ENCODE measurements at places on chromosomes 6 and 20. TPM values are rescaled to one million over a fixed set of nuclear protein-coding genes. Genes with fewer than 3 reads are reported as not detected.

- DNase-seq = no peak
Observed at GRCh38 chr6:87706187-87706966, 4.3 kb upstream of the AKIRIN2 start.

DNA sequence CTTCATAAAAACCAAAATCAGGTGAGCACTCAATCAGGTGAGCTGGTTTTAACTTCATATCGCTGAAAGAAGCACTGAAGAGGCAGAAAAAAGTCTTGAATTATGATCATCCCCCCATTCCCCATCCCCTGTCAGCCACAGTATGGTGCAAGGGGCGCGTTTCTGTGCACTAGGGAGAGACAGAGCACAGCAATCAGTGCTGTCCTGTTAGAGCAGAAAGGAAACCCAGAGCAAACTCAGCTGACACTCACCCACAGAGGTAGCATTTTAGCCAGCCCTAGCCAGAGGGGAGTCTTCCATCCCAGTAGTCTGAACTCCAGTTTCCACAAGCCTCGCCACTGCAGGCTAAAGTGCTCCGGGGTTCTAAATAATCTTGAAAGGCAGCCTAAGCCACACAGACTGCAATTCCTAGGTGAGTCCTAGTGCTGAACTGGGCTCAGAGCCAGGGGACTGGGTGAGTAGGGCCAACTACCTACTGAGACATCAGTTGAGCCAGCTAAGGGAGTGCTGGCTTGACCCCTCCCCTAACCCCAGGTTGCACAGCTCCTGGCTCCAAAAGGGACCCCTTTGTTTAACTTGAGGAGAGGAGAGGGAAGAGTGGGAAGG, 1352.6 kb upstream of the GJE1 start:
- no peak for DNase-seq

GRCh38 chr20:37759052-37759553, 65.3 kb downstream of the CTNNBL1 start:
- no peak for DNase-seq

- no peak for DNase-seq
Observed at GRCh38 chr6:74182992-74183391, 487.0 kb downstream of the CD109 start.

DNA sequence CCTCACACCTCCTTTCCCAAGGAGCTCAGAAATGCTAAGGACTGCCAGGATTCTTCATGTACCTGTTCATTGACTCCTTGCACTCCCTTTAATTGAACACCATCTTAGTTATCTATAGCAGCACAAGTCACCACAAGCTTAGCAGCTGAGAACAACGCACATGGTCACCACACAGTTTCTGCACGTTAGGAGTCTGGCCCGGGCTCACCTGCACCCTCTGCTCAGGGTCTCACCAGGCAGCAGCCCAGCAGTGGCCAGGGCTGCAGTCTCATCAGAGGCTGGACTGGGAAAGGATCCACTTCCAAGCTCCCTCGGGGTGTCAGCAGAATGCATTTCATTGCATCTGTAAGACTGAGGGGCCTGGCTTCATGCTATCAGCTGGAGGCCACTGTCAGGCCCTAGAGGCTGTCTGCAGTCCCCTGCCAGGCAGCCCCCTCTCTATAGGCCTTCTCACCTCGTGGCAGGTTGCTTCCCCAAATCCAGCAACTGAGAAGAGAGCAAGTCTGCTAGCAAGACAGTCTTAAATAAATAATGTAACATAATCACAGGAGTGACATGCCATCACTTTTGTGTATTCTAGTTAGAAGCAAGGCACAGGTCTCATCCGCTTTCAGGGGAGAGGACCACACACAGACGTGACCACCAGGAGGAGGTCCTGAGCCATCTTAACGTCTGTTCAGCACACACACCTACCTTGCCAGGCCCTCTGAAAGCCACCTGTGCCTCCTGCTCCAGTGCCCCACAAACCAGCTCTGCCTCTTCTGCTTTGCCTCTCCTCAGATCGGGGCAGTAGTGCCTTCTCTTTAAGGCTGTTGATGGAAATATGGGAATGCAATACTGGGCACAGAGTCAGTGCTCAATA, 165.2 kb upstream of the CST7 start:
- DNase-seq = no peak

GRCh38 chr6:15312500-15312899, 66.6 kb downstream of the JARID2 start:
- DNase-seq = no peak

GRCh38 chr6:7073821-7074525, 33.8 kb upstream of the RREB1 start:
- DNase-seq = no peak

GRCh38 chr6:15365273-15365687, 119.4 kb downstream of the JARID2 start:
- no peak for DNase-seq

- no peak for DNase-seq
Observed at GRCh38 chr6:44333273-44333919, 9.1 kb upstream of the SPATS1 start.

DNA sequence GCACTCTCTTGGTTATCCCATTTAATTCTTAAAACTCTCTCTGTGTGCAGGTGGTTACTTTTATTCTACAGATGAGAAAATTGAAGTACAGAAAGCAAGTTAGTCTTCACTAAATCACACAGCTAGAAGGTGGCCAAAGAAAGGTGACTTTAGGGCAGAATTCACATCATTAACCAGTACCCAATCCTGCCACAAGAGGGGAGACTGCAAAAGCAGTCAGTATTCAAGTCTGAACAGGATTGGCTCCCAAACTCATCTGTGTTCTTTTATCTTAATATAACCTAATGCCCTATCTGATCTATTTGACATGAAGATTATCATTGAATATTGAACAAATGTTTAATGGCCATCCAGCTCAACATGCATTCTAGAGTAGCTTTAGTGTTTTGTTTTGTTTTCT, 225.3 kb upstream of the FAM83B start:
- DNase-seq = no peak

DNA sequence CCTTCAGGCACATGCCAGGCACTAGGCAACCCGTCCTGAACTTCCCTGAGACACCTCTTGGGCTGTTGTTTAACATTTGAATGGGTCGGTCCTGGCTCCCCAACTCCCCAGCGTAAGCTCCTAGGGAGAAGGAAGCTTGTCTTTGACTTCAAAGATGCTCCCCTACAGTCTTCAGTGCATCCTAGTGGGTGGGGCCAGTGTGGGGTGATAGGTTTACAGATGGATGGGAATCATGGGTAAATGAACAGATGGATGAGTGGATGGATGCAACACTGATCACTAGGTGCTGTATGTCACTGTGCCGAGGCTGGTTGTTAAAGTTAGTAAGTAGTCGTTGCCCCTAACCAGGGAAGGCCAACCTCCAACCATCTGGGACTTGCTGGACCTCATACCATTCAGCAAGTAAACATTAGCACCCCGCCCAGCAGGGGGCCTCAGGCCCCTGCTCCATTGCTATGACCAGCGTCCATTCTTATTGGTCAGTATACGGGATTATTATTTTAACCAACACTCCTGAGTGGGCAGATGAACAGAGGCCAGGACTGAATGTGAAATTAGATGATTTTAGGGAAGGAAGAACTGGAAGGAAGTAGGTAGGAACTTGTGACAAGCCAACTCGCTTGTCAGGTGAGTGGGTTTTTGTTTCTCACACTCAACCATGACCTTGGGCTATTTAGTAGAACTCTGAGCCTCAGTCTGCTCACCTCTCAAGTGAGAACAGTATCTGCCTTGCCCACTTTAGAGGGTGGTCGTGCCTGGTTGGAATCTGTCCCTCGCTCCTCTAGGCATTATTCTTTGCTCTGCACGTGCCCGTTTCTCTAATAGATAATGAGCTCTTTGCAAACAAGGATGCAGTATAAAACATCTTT, 82.9 kb upstream of the FOXP4 start:
- no peak for DNase-seq

- no peak for DNase-seq
Observed at GRCh38 chr20:50555662-50556061, 45.5 kb downstream of the PTPN1 start.

DNA sequence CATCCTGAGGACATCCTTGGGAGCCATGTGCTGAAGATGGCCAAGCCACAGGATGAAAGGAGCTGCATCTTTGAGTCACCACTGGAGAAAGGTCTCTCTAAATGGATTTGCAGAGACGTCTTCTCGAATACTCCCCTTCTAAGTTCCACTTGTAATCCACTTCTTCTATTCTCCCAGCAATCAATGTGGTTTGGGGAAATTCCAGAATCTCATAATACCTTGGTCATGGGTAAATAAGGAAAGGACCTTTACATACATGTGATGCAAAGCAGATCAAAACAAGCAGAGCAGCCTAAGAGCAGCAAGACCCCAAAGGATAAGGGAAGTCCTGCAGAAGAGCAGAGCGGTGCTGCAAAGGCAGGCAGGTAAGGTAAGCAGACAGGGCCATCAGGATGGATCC, 35.3 kb downstream of the TRIM38 start:
- DNase-seq = no peak

DNA sequence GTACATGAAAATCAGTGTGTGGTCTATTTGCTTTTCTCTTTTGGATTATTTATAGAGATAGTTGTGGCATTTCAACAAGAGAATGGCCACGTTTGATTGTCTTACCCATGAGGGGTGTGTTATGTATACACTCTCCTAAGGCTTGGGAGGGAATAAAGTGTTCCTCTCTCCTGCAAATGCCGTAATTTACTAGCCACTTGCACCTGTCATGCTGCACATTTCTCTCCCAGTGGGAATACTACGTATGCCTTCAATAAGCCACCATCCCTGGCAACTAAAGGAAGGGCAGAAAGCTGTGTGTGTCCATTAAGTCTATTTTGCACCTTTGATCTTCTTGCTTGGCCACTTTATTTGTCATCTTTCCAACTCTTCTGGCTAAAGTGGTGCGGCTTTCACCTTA, 541.2 kb downstream of the QKI start:
- DNase-seq = no peak

DNA sequence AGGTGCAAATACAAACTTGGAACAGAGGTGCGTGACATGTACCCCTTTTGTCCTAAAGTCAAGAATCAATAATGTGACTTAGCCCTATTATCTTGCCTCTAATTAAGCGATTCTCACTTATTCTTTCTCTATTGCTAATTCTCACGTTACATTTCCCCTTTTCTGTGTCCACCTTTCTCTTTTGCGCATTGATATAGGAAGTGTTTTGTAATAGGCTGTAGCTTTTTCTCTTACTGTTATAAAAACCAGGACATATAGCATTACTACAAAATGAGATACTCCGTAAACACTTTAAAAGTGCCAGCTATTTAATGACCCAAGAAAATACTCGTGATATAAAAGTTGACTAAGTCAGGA, 669 bp upstream of the TMEM30A start:
- no peak for DNase-seq

- DNase-seq = no peak
Observed at GRCh38 chr20:17491488-17491887, 39.7 kb downstream of the BFSP1 start.

DNA sequence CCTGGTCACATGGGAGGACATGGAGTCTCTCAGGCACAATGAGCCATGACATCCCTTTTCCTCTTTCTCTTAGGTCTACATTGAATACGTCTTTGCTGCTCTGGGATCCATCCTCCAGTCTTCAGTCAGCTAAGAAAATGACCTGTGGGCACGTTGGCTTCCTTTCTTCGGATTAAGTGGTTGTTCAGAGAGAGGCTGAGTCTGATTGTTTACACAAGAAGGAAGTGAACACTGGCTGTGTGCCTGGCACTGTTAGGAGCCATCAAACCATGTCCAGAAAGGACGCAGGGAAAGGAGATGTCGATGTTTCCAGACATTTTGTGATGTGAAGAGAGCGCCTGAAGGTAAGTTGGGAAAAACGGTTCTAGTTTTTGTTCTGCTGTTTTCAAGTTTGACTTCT, 309.9 kb upstream of the CDYL start:
- no peak for DNase-seq

GRCh38 chr20:10288421-10288820, 69.8 kb downstream of the SNAP25 start:
- no peak for DNase-seq

ABHD16B gene
- not detected for total RNA-seq

PHF20 gene
- total RNA-seq = 37.3 TPM

TUBB1 gene
- not detected for total RNA-seq

PAX1 gene
- total RNA-seq = not detected

RIMS4 gene
- 6.4 TPM for total RNA-seq

ANGPT4 gene
- total RNA-seq = 0.98 TPM

FOXC1 gene
- 9.8 TPM for total RNA-seq

SPDEF gene
- not detected for total RNA-seq

TLDC2 gene
- total RNA-seq = 3.9 TPM

NHSL1 gene
- total RNA-seq = 23.1 TPM

NOTCH4 gene
- total RNA-seq = 18.2 TPM

SLC13A3 gene
- total RNA-seq = 1.2 TPM

TRMT6 gene
- total RNA-seq = 9.6 TPM

EFCAB8 gene
- not detected for total RNA-seq

Measured in vagina (tissue), 2 donors.